ENCODE measurements at places on chromosomes 2 and 18.

- DNase-seq: no peak
Observed at GRCh38 chr2:239695106-239695727, 294.4 kb upstream of the HDAC4 start.

GRCh38 chr2:11370377-11371091, 26.1 kb upstream of the ROCK2 start:
- peak; percentile 87 for DNase-seq

DNA sequence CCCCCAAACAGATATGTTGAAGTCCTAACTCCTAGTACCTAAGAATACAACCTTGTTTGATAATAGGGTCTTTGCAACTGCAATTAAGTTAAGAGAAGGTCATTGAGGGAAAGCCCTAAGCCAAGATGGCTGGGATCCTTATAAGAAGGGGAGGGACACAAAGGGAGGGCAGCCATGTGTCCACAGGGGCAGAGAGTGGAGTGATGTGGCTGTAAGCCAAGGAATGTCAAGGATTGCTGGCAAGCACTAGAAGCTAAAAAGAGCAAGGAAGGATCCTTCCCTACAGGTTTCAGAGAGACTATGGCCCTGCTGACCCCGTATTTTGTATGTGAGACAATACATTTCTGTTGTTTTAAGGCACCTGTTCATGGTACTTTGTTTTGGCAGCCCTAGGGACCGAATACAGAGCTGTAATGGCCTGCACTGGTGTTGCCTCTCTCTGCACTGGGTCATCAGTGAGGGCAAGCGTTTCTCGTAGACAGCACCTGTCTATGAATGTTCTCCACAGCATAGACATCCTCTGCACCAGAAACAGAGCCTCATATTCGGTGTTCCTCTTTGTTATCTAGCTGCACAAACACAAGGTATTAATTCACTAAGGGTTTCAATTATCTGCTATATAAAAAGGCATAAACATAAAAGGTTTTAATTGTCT, 75.4 kb upstream of the AQP4 start:
- DNase-seq: no peak

GRCh38 chr18:55753643-55754263, 165.8 kb upstream of the TCF4 start:
- DNase-seq: peak; percentile 4

- DNase-seq: no peak
Observed at GRCh38 chr2:68764806-68765311, 30.2 kb downstream of the ARHGAP25 start.

GRCh38 chr2:92326-92725, 46.0 kb upstream of the FAM110C start:
- no peak for DNase-seq

All from A549 (cell line).